Activated CD4-positive, alpha-beta T cell treated with anti-CD3 and anti-CD28 coated beads, Interleukin-2, amount 10 ng/mL, durations not matched to agents 7 days and 5 days (primary cell): ENCODE measurements at places on chromosomes 5 and 9.

DNA sequence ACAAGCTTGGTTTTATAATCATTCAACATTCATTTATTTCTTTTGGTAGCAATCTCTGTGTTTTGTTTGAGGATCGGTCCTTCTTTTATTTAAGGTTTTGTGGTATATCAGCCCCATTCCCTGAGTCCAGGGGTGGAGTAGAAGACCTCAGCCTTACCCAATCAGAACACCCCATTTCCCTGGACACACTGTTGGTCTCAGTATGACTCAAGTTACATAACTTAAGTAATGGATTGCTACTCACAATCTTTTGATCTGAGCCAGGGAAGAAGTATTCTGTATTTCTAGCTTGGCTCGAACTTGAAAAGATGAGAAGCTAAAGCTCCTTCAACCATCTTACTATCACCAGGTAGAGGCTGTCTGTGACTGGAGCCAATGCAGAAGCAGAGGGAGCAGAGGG, 175.2 kb upstream of the HAPLN1 start:
- H3K4me1 ChIP-seq: no peaks in the 10 kb centered on the region
- H3K27ac ChIP-seq: no peak overlapping the region
- no peak for DNase-seq
- no peaks in the 10 kb centered on the region for H3K36me3 ChIP-seq
- H3K4me3 ChIP-seq: no peak overlapping the region
- no peaks in the 10 kb centered on the region for H3K27me3 ChIP-seq

DNA sequence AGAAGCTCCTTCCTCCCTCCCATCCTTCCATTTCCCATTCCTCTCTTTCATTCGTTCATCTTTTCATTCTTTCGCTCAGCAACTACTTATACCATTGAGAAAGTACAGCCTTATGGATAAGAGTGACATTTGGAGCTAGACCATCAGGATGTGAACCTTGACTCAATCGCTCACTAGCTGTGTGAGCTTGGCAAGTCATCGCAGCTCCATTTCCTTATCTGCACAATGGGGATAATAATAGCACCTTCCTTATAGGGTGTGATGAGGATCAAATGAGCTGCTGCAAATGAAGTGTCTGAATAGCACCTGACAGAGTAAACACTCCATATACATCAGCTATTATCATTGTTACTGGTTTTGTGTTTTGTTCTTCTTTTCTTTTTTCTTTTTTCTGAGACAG, 28.1 kb upstream of the SYNPO start:
- no peak overlapping the region for H3K4me3 ChIP-seq
- no peaks in the 10 kb centered on the region for H3K4me1 ChIP-seq
- H3K27ac ChIP-seq: no peak overlapping the region
- DNase-seq: no peak
- H3K27me3 ChIP-seq: no peaks in the 10 kb centered on the region

GRCh38 chr5:76180814-76181805, 97.9 kb downstream of the SV2C start:
- peaks cover 28% of the 10 kb centered on the region for H3K4me1 ChIP-seq
- H3K27ac ChIP-seq: no peak overlapping the region
- no peaks in the 10 kb centered on the region for H3K27me3 ChIP-seq
- no peak overlapping the region for H3K4me3 ChIP-seq

- peaks cover 2% of the 10 kb centered on the region for H3K27me3 ChIP-seq
- H3K27ac ChIP-seq: no peak overlapping the region
- H3K4me3 ChIP-seq: no peak overlapping the region
- DNase-seq: no peak
- H3K4me1 ChIP-seq: peaks cover 2% of the 10 kb centered on the region
- H3K36me3 ChIP-seq: no peaks in the 10 kb centered on the region
These were observed 1131.0 kb downstream of the TAF11L14 start for GRCh38 chr5:18765304-18765703.

GRCh38 chr5:9519537-9519936, 26.3 kb downstream of the SEMA5A start:
- H3K27me3 ChIP-seq: no peaks in the 10 kb centered on the region
- H3K4me1 ChIP-seq: no peaks in the 10 kb centered on the region
- H3K4me3 ChIP-seq: no peak overlapping the region
- H3K27ac ChIP-seq: no peak overlapping the region
- no peaks in the 10 kb centered on the region for H3K36me3 ChIP-seq

- DNase-seq: no peak
- H3K4me3 ChIP-seq: no peak overlapping the region
- H3K27me3 ChIP-seq: no peaks in the 10 kb centered on the region
- H3K27ac ChIP-seq: no peak overlapping the region
- no peaks in the 10 kb centered on the region for H3K36me3 ChIP-seq
These were observed 236.6 kb downstream of the PSAT1 start for GRCh38 chr9:78533500-78533899.

- no peak for DNase-seq
- peaks cover 12% of the 10 kb centered on the region for H3K4me1 ChIP-seq
- H3K27ac ChIP-seq: no peak overlapping the region
- peaks cover 16% of the 10 kb centered on the region for H3K27me3 ChIP-seq
These were observed 5.0 kb upstream of the MED10 start for GRCh38 chr5:6383376-6383775.

DNA sequence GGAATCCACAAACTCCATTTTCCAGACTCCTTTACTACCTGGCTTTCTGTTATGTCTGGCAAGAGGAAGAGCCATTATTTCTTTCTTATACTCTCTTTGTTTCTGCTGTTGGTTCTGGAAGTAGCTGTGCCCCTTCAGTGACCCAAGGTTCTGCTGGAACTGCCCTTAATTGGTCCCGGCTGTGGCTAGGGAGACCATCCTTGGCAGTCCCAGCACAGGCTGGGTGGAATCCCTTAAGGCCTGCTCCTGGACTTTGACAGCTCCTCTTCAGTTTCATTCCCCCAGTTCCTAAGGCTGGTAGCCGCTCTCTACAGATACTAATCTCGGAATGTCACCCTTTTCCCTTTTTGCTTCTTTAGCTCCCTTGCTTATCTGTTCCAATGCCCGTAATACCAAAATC, 81.9 kb upstream of the GLIS3 start:
- H3K4me3 ChIP-seq: no peak overlapping the region
- no peaks in the 10 kb centered on the region for H3K27me3 ChIP-seq
- no peak overlapping the region for H3K27ac ChIP-seq

GRCh38 chr5:127440831-127441230, 76.6 kb upstream of the PRRC1 start:
- H3K36me3 ChIP-seq: no peaks in the 10 kb centered on the region
- no peak overlapping the region for H3K4me3 ChIP-seq
- peaks cover 15% of the 10 kb centered on the region for H3K27me3 ChIP-seq
- no peak for DNase-seq
- no peaks in the 10 kb centered on the region for H3K4me1 ChIP-seq

GRCh38 chr9:30075022-30075421, 2309.4 kb upstream of the ACO1 start:
- no peak for DNase-seq
- H3K27ac ChIP-seq: no peak overlapping the region
- no peaks in the 10 kb centered on the region for H3K27me3 ChIP-seq
- H3K4me3 ChIP-seq: no peak overlapping the region
- peaks cover 12% of the 10 kb centered on the region for H3K4me1 ChIP-seq

DNA sequence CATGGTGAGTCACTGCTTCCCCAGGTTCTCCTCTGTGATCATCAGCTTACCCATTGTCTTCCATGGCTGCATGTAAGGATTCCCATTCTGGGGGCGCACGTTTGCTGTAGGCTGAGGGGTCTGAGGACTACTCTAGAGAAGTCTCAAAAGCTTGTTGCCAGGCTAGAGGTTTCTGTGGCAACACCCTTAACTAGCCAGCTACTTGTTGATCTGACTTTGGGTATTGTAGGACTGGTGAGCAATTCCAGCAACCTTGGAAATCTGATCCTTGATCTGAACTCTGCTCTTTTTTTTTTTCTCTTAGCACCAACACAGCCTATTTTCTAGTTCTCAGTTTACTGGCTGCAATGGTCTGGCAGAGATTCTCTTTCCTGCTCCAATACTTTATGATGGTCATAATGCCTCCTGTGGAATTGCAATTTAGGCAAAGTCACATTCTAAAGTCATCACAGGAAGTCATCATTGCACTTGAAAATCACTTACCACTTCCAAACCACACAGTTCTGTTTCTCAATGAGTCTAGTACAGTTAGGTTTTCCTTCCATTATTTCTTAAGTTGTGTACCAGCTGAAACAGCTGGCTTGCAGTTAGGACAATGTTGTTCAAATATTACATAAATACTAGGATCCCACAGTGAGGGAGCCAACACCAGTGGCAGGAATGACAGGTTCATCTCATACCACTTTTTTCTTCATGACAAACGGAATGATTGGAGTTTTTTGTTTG, 110.3 kb downstream of the SLC12A2 start:
- H3K27me3 ChIP-seq: no peaks in the 10 kb centered on the region
- H3K36me3 ChIP-seq: peaks cover under 1% of the 10 kb centered on the region
- no peak overlapping the region for H3K4me3 ChIP-seq
- H3K4me1 ChIP-seq: peaks cover 34% of the 10 kb centered on the region
- DNase-seq: no peak

- no peaks in the 10 kb centered on the region for H3K4me1 ChIP-seq
- H3K27me3 ChIP-seq: no peaks in the 10 kb centered on the region
- H3K4me3 ChIP-seq: no peak overlapping the region
- no peak for DNase-seq
- H3K27ac ChIP-seq: no peak overlapping the region
- H3K36me3 ChIP-seq: no peaks in the 10 kb centered on the region
These were observed 222.1 kb downstream of the HSPA4 start for GRCh38 chr5:133273661-133274596.

GRCh38 chr5:62783374-62784057, 204.9 kb downstream of the LRRC70 start:
- no peak overlapping the region for H3K4me3 ChIP-seq
- DNase-seq: no peak
- no peaks in the 10 kb centered on the region for H3K36me3 ChIP-seq
- H3K4me1 ChIP-seq: peaks cover 1% of the 10 kb centered on the region
- H3K27ac ChIP-seq: no peak overlapping the region

DNA sequence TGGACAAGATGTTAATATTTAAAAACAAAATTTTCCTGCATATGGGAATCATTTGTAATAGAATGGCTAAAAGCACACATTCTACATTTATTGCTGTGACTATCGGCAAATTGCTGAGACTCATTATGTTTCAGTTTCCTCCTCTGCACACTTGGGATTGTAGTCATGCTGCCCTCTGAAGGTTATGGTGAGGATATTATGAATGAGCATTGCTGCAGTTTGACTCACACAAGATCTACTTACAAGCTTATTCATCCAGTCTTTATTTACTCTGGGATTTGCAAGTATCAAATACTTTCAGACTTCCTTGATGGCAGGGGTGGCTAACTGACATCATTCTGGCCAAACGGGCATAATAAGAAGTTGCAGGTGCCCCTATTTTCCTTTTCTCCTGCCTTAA, 9.5 kb upstream of the NFIL3 start:
- H3K27ac ChIP-seq: no peak overlapping the region
- peaks cover 10% of the 10 kb centered on the region for H3K4me1 ChIP-seq
- H3K4me3 ChIP-seq: no peak overlapping the region
- no peaks in the 10 kb centered on the region for H3K36me3 ChIP-seq

DNA sequence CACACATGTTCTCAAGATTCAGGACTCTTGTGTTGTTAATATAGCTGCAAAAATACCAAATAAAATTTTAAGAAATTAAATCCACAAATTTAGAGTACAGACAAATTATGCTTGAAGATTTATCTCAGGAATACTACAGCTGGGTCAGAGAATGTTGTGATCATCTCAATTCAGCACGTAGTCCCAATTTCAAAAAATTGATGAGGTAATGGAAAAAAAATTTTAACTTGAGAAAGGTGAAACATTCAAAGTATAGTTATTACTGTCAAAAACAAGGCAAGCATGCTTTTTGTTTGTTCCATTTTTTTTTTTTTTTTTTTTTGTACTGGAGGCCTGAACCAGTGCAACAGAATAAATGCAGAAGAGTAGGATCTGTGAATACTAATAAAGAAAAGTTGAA, 29.4 kb downstream of the ICE1 start:
- no peak overlapping the region for H3K27ac ChIP-seq
- H3K27me3 ChIP-seq: no peaks in the 10 kb centered on the region
- peaks cover 28% of the 10 kb centered on the region for H3K36me3 ChIP-seq
- H3K4me3 ChIP-seq: no peak overlapping the region

- no peaks in the 10 kb centered on the region for H3K36me3 ChIP-seq
- H3K4me1 ChIP-seq: peaks cover 20% of the 10 kb centered on the region
- no peak for DNase-seq
- no peak overlapping the region for H3K27ac ChIP-seq
- no peak overlapping the region for H3K4me3 ChIP-seq
These were observed 157.0 kb downstream of the RGS3 start for GRCh38 chr9:113620377-113621161.

- peaks cover 12% of the 10 kb centered on the region for H3K4me1 ChIP-seq
- peak overlapping the region; percentile 28 for H3K27ac ChIP-seq
- peaks cover 3% of the 10 kb centered on the region for H3K36me3 ChIP-seq
- no peak overlapping the region for H3K4me3 ChIP-seq
- no peak for DNase-seq
- H3K27me3 ChIP-seq: no peaks in the 10 kb centered on the region
These were observed 8.2 kb downstream of the IL17B start for GRCh38 chr5:149370878-149371277.

GRCh38 chr5:143205386-143205785, 198.1 kb downstream of the NR3C1 start:
- H3K27me3 ChIP-seq: no peaks in the 10 kb centered on the region
- no peak overlapping the region for H3K4me3 ChIP-seq
- peaks cover 16% of the 10 kb centered on the region for H3K36me3 ChIP-seq
- DNase-seq: no peak
- H3K4me1 ChIP-seq: peaks cover 6% of the 10 kb centered on the region

DNA sequence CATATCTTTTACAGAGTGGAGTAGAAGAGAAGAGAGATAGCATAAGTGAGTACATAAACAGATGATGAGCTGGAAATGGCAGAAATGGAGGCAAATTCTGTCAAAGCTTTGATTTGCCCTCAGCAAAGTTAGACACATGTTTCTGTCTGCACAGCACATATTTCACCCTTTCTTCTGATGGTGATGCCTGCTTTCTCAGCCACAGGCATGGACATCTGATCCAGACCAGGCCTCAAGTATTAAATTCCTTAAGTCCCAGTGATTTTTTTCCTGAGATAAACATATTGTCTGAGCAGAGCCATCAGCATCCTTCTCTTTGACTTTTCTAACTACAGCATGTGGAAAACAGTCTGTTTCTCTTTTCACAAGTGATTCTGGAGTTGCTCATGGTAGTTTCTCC, 409.8 kb downstream of the MAN2A1 start:
- no peak overlapping the region for H3K27ac ChIP-seq
- peaks cover 12% of the 10 kb centered on the region for H3K4me1 ChIP-seq
- no peaks in the 10 kb centered on the region for H3K27me3 ChIP-seq
